ENCODE measurements at places on chromosomes 3 and 15.

GRCh38 chr3:14209581-14210289, 31.1 kb downstream of the LSM3 start:
- DNase-seq = no peak

GRCh38 chr15:26571346-26571745, 201.5 kb downstream of the GABRB3 start:
- no peak for DNase-seq

- no peak for DNase-seq
Observed at GRCh38 chr3:47890828-47891612, 88.1 kb downstream of the DHX30 start.

- no peak for DNase-seq
Observed at GRCh38 chr15:63288778-63289378, 11.5 kb downstream of the APH1B start.

GRCh38 chr3:124671106-124671505, 59.1 kb upstream of the UMPS start:
- DNase-seq = no peak

- DNase-seq = no peak
Observed at GRCh38 chr15:85581495-85581894, 201.1 kb downstream of the AKAP13 start.

- no peak for DNase-seq
Observed at GRCh38 chr3:7333125-7333524, 472.2 kb downstream of the GRM7 start.

GRCh38 chr3:59553076-59553475, 503.3 kb upstream of the CFAP20DC start:
- no peak for DNase-seq
